Activated CD8-positive, alpha-beta memory T cell treated with anti-CD3 and anti-CD28 coated beads for 4 hours (primary cell): ENCODE measurements at places on chromosomes 12 and 14.

DNA sequence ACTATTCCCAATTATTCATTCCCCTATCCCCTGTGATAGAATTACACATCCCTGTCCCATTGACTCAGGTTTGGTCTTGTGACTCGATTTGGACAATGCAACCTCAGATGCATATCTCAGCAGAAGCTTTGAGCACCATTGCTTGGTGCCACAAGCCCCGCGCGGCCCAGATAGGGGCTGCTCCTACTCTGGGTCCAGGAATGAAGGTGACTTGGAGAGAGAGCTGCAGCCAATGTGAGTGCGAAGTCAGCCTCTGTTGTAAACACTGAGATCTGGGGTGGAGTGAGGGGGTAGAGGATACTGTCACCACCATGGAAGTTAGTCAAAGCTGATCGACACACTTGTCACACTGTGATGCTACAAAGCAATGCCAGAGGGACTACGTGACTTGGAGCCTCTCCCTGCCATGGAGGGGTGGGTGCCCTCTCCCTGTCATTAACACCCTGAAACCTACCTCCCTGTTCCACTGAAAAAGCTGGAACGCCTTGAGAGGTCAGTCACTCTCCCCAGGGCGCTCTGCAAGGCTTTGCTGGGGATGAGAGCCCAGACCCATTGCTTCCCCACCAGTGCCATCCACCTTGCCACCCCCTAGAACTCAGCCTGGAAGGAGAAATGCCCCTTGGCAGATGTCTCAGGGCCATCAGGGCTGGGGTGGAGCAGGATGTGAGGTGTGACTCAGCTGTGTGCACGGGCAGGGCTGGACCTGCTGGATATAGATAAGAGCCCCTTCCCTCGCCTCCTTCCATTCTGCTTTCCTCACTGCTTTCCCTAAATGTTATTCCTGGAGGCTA, 6.6 kb upstream of the PLEK2 start:
- DNase-seq = no peak

DNA sequence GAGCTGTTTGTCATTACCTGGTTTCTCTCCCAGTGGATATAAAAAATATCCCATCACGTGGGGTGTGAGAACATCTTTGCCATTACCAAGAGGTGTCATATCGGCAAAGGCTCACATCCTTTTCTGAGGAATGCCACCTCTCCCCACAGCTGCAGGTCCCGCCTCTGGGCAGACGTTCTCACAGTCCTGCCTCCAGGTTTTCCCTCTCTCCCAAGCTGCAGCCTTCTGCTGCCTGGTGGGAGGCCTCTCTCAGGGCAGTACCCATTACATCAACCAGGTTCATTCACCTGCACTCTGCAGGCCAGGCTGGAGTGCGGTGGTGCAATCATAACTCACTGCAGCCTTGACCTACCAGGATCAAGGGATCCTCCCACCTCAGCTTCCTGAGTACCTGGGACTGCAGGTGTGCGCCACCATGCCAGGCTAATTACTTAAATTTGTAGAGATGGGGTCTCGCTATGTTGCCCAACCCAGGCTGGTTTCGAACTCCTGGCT, 15.0 kb upstream of the TMEM119 start:
- no peak for DNase-seq

GRCh38 chr14:94461526-94462218, 9.1 kb upstream of the SERPINA11 start:
- DNase-seq = no peak

DNA sequence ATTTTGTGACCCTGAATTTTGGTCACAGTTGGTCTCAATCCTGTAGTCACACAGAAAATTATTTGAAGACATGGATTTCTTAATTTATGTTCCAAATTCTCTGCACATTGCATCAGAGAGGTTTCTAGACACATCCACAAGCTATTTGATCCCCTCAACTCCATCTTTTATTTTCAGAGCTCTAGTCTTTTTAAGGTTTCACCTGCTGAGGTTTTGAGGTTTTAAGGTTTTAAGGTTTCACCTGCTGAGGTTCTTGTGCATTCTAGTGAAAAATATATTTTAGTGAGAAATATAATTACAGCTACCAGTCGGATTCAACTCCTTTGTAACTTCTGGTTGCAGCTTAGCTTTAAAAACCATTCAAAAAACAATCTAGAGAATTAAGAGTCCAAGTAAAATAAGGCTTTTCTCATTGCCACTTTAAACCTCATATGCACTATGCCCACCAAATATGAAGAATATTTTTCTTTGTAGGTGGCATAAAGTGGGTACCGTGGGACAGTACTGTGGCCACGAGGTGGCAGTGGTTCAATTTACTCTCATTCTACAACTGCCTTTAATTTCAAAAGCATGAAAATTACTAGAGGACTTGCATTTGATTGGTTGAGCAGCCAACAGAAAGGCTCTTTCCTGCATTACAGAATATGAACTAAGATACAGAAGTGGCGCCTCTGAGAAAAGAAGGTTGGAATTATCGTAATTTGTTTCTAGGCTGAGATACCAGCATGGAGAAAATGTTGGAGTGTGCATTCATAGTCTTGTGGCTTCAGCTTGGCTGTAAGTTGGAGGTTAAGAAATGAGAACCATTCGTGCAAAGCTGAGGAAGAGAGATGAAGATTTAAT, 366.5 kb upstream of the OR4E1 start:
- DNase-seq = no peak

DNA sequence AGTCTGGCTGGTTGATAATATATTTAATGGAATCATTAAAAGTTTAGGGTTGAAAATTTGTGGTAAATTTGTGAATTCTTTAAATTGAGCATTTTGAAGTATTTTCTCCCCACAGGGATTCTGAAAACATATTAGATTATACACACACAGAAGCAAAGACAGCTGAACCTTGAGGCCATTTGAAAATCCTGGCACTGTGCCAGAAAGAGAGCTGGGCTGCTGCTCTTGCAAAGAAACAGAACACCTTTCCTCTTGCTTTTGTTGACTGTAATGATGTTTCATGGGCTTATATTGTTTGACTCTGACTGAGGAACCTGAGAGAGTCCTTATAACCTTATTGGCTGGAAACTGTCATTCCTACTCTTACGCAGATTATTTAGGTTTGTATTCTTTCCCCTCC, 4.8 kb downstream of the RNF34 start:
- no peak for DNase-seq

DNA sequence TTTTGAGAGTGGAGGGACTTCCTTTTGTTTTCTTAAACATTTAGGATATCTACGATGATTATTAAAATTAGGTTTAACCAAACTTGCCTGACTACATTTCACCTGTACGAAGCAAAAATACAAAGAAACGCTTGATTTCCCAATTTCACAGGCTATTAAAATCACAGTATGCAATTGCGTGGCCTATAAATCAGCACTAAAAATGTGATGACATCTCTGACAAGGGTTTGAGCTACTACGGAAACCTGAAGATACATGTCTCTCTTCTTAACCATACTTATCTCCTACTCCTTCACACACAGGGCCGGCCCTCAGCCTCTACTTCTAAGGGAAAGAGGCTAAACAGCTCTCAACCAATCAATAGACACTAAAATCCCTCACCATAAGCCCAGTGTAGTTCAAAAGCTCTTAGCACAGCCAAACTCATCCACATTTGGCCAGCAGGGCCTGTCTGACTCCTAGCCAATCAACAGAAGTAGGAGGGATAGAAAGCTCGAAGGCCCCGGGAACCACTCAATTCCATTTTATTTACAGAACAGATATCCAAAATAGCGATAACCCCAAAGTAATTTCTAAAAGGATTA, 137.3 kb downstream of the FOXN3 start:
- no peak for DNase-seq

DNA sequence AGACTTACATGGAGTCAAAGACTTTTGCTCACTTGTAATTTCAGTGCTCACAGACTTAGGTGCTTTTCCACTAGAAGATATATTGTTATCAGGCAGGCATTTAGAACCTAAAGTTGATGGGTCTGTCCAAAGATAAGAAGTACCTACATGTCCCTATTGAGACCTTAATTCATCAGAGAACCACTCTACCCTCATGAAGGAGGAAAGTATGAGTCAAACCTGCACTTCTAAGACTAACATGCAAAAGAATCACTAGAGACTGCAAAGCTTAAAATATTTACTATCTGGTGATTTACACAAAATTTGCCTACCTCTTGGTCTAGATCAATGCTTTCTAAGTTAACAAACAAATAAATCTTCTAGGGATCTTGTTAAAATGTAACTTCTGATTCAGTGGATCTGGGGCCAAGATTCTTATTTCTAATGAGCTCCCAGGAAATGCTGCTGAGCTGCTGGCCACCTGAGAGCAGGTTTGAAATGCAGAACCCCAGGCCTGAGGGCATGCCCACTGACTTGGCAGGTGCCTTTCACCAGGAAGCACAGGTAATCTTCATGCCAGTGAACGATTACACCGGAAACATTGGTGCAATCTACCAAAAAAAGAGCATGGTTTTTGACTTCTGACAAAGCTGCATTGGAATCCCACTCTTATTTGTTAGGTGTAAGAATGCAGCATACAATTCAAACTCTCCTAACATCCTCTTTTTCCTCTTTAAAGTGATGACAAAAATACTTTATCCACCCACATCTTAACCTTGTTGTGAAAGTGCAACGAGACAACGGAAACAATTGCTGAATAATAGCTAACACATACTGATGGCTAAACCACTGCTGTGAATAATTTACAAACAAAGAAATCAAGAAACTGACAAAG, 214.2 kb downstream of the ADAMTS20 start:
- DNase-seq = no peak

GRCh38 chr14:56207626-56208292, 89.5 kb downstream of the PELI2 start:
- DNase-seq = no peak

GRCh38 chr14:53035336-53036210, 84.7 kb upstream of the FERMT2 start:
- DNase-seq = no peak

- DNase-seq = no peak
Observed at GRCh38 chr14:91063119-91063518, 2.7 kb upstream of the RPS6KA5 start.

- DNase-seq = no peak
Observed at GRCh38 chr12:88580051-88580871, at the start of gene KITLG. Gene KITLG (minus strand): TSS chr12:88580471. CDS start chr12:88580278, 193 bp downstream.

GRCh38 chr12:16369156-16369555, 21.7 kb downstream of the MGST1 start:
- no peak for DNase-seq

DNA sequence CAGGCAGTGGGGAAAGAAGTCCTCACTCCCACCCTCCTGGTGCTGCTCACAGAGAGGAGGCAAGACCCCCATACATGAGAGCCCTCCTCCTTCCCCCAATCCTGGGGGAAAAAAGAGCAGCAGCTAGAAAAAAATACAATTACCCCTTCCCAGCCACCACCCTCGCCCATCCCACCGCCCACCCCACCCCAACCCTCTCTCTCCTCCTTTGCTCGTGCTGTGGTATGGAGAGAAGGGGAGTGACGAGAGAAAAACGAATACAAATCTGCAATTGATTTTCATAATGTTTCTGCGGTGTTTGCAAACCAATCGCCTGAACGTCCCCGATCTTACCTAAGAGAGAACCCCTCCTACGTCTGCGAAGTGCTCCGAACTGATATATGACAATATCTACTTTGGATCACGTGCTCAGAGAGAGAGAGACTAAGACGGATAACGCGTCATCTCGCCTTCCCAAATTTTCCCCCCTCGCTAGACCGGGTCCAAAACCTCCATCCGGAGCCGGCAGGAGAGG, at the start of gene HOXC11:
HOXC11 (plus strand) TSS at position 405 of the 514 bp plus-strand sequence. CDS start 116 bp downstream, outside the sequence.
- DNase-seq = no peak

DNA sequence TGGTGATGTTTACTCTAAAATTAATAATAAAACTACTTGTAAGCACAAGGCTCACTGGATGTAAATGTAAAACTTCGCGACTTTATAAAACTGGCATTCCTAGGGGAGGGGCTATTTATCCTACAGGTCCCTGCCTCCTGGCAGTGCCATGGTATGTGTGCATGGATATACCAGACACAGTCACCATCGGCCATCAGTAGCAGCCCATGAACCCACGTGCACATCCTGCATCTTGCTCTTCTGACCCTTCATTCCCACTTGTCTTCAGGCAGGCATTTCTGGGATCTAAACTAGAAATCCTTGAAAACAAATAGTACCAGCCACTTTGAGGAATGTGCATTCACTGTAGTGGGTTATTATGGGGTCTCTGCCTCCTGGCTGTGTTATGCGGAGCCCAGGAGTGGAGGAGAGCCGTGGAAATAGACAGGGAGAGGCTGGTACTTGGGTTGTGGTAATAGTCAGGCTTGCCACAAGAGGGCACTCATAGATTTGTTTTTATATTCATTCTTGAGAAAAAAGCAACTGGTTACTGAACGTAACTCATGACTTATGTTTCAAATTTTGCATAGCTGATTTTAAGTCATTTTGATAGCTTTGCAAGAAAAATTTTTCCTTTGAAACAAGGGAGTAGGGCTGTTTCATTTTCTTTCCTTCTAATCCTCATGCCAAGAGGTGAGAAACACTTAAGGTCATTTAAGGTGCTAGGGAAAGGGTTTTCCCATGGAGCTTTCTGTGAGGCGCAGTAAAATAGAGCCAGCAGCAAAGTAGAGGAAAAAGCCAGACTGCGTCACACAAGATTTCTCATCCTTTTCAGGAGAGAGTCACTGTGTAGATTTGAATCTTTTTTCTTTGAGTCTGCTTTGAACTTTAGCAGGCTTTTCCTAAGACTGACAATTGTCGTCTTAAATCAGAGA, 17.4 kb upstream of the GALNT16 start:
- peak; percentile 13 for DNase-seq

- DNase-seq = no peak
Observed at GRCh38 chr12:92059960-92060359, 85.7 kb downstream of the BTG1 start.

- no peak for DNase-seq
Observed at GRCh38 chr12:52060498-52061177, 9.1 kb upstream of the ATG101 start.

- no peak for DNase-seq
Observed at GRCh38 chr12:56998981-56999380, 7.4 kb downstream of the ZBTB39 start.

- DNase-seq = no peak
Observed at GRCh38 chr14:81256289-81256960, 35.7 kb upstream of the GTF2A1 start.

- no peak for DNase-seq
Observed at GRCh38 chr12:111211910-111212757, 156.8 kb downstream of the PHETA1 start.

DNA sequence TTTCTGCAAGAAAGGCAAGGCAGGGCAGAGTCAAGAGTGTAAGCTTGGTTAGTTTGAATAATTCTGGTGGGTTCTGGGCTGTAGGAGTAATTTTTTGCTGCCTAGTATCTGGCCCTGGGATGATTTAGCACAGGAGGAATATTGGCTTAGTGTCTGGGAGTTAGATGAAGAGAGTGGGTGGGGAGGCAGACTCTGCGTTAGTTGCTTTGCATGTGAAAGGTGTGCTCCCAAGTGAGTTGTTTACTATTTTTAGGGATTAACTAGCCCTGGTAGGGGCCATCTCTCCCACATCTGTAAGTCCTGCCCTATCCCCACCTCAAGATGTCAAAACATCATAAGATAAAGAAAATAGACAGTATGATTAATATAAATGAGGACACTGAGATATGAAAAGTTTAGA, 249.7 kb downstream of the LRIG3 start:
- no peak for DNase-seq

GRCh38 chr12:25940886-25941285, 17.6 kb upstream of the RASSF8 start:
- no peak for DNase-seq

- no peak for DNase-seq
Observed at GRCh38 chr12:93741659-93742109, 64.5 kb downstream of the CRADD start.

GRCh38 chr12:78086553-78087362, 256.1 kb downstream of the NAV3 start:
- DNase-seq = no peak
